ENCODE measurements at places on chromosomes 11 and 22. TPM values are rescaled to one million over a fixed set of nuclear protein-coding genes. Genes with fewer than 3 reads are reported as not detected.

Gene NLRP10
- total RNA-seq, result not detected

Gene SLC22A25
- not detected for total RNA-seq

Gene CHADL
- 1.9 TPM for total RNA-seq

Gene SLCO2B1
- total RNA-seq, result 93.0 TPM

Gene APOL6
- total RNA-seq, result 42.1 TPM

Gene SH3BP1
- 98.2 TPM for total RNA-seq

Gene TMEM135
- 37.6 TPM for total RNA-seq

Gene E2F8
- 5.1 TPM for total RNA-seq

Gene PRG3
- not detected for total RNA-seq

Gene SERPIND1
- total RNA-seq, result not detected

Gene GCAT
- 13.6 TPM for total RNA-seq

Gene CCDC157
- 1.8 TPM for total RNA-seq

Gene PTPN5
- 0.92 TPM for total RNA-seq

Gene PSMA1
- 116 TPM for total RNA-seq

Gene USP35
- total RNA-seq, result 3.9 TPM

Gene OR2D2
- 2.1 TPM for total RNA-seq

Gene ABCC8
- 3.3 TPM for total RNA-seq

Gene BATF2
- total RNA-seq, result 12.7 TPM

Gene IRAG1
- total RNA-seq, result 7.5 TPM

Gene P2RY2
- total RNA-seq, result 7.6 TPM

Gene PYGM
- 2.0 TPM for total RNA-seq

Gene TESMIN
- 4.8 TPM for total RNA-seq

Gene SHISAL1
- total RNA-seq, result 1.1 TPM

Gene MS4A4E
- total RNA-seq, result 1.3 TPM

Gene APOL4
- 1.7 TPM for total RNA-seq

Gene OR6A2
- total RNA-seq, result 0.29 TPM

Gene PVALB
- not detected for total RNA-seq

Gene PGA4
- 1.2 TPM for total RNA-seq

Gene HOATZ
- total RNA-seq, result not detected

Gene SCO2
- 5.4 TPM for total RNA-seq

Gene CADM1
- 20.2 TPM for total RNA-seq

Gene MRGPRF
- total RNA-seq, result 117 TPM

Gene CD3E
- total RNA-seq, result 6.3 TPM

Measured in mucosa of descending colon (tissue), 3 donors.